Anterior cingulate cortex (tissue), 58 donors: ENCODE measurements at places on chromosomes 3 and 15.

DNA sequence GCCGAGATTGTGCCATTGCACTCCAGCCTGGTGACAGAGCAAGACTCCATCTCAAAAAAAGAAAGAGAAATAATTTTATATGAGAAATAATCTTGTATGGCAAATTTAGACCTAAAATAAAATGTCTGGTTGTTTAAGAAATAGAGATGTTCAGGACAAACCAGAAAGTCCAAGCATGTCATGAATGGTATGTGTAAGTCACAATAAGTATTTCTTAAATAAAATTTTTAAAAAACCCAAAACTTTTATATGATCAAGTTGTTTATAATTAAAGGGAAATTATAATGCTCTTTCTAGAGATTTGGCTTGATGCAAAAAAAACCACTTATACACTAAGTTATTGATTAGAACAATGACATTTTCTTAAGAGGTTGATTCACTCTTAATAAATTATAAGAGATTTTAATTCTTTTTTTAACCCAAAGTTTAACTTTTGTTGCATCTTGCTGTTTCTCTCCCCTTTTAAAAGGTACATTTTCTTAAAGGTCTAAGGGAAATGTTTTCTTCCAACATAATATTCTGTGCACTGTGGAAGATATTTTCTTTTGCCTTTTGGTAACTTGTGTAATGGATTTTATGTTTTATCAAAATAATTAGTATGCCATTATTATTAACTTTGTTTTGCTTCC, 105.7 kb downstream of the RTP4 start:
- no peak for DNase-seq

DNA sequence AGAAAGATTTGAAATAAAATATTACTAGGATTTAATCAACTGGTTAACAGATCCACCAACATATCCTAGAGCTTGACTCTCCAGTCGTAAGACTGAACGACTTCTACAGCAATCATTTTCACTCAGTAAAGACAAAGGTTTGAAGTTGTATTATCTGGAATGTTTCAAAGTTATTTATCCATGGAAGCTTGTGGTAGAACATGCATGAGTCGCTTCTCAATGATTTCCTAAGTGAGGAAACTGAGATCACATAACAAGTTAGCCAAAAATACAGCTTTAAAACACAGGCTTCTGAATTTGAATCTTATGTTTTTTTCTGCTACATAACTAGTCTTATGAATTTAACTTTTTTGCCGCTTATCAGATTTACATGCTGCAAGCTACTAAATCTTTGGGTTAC, 241.8 kb downstream of the FOXP1 start:
- DNase-seq = no peak

- DNase-seq = peak; percentile 11
These were observed 955.7 kb downstream of the TUSC7 start for GRCh38 chr3:117665296-117665695.

DNA sequence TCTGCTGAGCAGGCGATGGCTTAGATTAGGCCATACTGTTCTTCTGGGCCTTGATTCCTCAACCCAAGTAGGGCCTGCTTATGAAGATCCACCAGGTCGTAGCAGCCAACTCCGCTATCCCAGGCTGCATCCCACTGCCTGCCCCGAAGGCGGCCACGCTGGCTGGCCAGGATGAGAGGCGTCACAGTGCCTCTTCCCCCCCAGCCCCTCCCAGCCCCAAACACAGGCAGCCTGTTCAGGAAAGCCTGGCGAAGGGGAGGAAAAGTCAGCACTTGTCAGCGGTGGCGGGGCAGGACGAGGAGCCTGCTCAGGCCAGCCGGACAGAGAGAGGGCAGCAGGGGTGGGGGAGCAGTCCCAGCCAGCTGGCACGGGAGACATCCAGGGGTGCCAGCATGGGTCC, 11.2 kb downstream of the PTH1R start:
- no peak for DNase-seq

DNA sequence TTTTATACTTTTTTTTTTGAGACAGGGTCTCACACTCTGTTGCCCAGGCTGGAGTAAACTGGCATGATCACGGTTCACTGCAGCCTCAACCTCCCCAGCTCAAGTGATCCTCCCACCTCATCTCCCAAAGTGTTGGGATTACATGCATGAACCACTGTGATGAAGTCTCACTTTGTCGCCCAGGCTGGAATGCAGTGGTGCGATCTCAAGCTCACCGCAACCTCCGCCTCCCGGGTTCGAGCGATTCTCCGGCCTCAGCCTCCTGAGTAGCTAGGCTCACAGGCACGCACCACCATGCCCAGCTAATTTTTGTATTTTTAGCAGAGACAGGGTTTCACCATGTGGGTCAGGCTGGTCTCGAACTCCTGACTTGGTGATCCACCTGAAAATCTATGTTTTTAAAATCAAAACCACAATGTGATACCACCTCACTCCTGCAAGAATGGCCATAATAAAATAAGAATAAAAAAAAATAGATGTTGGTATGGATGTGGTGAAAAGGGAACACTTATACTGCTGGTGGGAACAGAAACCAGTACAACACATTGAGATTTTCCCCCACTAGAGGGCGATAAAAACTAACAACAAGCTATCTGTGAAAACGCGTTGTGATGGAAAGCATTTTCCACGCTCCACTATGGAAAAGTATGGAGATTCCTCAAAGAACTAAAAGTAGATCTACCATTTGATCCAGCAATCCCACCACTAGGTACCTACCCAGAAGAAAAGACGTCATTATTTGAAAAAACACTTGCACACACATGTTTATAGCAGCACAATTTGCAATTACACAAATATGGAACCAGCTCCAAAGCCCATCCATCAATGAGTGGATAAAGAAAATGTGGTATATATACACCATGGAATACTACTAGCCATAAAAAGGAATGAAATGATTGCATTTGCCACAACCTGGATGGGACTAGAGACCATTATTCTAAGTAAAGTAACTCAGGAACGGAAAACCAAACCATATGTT, 26.8 kb upstream of the OCA2 start:
- no peak for DNase-seq

DNA sequence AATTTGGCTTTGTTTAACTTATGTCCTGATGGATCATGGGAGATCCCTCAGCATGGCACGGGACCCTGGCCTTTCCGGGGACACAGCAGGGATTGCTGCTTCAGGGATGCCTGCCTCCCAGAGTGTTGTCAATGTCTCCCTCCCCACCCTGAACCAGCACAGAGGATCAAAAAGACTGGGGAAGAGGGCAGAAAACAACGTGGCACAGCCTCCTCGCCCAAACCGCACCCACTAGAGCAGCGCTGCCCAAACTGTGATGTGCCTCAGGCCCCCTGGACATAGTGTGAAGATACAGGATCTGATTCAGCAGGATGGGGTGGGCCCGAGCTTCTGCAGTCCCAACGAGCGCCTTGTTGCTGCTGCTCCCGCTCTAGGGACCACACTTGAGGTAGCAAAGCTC, 34.5 kb downstream of the SLC6A20 start:
- DNase-seq = no peak

- no peak for DNase-seq
These were observed 138.9 kb downstream of the TCF12 start for GRCh38 chr15:57057134-57057930.

DNA sequence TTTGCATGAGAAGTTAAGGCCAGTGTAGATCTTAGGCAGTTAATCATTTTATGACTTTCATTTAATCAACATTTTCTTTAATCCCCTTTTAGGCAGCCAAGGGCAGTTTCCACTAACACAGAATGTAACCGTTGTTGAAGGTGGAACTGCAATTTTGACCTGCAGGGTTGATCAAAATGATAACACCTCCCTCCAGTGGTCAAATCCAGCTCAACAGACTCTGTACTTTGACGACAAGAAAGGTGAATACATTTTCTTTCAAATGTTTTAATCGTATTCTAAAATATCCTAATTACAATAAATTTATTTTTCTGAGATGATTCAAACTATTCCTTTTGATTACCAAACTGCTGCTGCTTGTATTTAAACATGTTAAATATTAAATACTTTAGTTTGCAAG, 843.2 kb downstream of the CADM2 start:
- DNase-seq = no peak

DNA sequence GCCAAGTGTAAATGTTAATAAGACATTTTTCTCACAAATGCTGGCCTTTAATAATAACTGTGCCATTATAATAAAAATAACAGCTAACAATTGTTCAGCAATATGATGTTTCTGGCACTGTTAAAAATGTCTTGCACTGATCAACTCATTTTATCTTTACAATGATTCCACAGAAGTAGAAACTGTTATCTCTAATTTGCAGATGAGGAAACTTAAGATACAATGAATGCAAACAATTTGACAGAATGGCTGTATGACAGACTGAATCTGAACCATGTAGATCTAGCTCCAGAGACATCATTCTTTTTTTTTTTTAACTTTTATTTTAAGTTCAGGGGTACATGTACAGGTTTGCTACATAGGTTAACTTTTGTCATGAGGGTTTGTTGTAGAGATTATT, 755.0 kb downstream of the TBL1XR1 start:
- DNase-seq = no peak

DNA sequence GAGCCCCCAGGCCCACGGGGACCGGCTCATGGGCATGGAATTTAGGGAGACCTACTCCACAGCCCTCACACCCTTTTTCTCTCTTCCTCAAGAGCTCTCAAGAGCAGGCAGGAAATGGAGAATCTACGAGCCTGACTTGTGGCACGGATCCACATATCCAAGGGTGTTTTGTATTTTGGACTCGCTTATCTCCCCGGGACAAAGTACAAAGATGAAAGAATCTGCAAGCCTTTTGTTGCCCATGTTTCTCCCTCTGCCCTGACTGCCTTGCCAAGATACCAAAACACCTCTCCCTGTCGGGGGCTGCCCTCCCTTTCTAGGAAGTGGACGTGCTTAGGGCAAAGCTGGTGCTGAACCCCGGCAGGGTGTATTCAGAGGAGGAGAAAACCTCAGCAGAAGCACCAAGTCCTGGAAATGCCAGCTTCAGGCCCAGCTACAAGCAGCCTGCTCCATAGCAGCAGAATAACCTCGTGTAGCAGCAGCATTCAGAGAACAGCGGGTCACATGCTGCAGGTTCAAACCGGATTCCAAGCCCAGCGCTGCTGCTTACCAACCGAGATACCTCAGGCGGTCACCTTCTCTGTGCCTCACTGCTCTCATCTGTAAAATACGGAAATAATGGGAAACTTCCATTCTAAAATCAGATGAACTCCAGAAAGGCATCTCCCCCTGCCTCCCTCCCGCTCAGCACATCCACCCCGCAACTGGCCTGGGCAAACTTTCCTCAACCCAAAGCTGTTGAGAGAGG, 35.2 kb downstream of the DNASE1L3 start:
- no peak for DNase-seq

- DNase-seq = no peak
These were observed 530.2 kb downstream of the NR2F2 start for GRCh38 chr15:96860741-96861140.

DNA sequence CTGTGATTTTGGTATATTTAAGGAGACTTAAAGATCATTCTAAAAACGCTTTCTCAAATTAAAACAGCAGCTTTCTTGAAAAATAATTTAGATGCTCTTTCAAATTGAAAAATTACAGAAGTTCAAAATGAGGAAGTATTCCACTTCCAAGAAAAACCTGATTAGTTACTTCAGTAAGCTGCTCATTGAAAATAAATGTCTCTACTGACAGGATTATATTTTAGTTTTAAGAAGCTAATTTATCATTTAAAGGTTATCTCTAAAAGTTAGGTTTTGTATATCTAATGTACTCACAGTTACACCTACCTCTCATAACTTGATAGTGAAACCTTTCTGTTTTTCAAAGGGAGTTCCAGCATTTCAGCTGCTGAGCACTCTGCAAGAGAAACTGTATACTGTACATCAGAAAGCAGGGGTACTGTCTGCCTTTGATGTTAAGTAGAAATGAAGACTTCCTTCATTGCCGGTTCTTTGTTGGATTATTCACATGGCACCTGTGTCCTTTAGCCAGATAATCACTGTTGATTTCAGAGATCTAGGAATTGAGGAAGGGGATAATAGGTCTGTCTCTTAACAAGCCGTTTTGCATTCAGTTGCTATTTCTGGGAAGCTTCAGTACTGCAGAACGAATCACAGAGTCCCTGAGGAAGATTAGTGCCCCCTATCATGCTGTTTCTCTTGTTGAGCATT, 161.6 kb downstream of the TCF12 start:
- no peak for DNase-seq

DNA sequence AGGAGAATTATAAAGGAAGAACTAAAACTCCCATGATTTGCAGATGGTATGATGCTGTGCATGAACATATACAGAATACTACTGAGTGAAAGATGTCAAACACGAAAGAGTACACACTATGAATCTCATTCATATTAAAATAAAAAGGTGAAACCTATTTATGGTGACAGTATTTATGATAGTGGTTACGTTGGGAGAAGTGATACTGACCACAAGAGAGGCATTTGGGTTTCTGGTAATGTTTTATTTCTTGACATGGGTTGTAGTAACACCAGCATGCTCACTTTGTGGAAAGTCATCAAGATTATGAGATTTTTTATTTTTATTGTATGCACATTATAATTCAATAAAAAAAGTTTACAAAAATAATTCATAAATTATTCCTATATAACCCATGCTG, 324.0 kb downstream of the GAP43 start:
- no peak for DNase-seq

DNA sequence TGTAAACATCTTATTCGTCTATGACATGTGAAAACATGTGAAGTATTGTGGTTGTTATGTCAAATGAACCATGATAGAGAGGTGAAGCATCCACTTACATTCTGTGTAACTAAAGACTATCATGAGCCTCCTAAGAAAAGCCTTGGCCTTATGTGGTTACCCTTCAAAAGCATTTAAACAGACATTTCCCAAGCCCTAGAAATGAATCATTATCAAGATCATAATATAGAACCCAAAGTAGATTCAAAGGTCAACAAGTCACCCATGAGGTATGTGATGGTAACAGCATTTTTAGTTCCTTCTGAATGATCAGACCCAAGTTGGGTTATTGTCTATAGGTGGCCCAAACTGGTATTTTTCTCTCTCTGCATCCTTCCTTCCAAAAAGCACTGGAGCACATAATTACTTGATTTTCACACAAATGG, 408.0 kb downstream of the TBL1XR1 start:
- DNase-seq = no peak

DNA sequence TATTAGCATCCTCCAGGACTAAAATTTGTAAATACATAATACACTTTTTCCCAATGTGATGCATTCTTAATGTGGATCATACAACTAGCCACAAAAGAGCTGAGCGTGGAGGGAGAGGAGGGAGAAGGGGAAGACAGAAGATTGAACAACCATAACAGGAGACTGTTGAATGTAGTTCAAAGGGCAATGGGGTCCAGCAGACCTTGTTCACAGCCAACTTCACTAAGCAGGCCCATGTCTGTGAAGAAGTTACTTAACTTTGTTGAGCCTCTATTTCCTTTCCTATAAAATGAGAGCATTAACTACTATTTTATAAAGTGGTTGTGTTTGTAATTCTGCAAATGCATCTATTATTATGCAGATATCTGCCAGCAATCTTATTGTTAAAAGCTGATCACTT, 13.3 kb downstream of the NCEH1 start:
- no peak for DNase-seq

GRCh38 chr3:107077391-107077790, 299.8 kb upstream of the CCDC54 start:
- no peak for DNase-seq

GRCh38 chr3:54033761-54034160, 88.6 kb upstream of the CACNA2D3 start:
- no peak for DNase-seq

- DNase-seq = no peak
These were observed 82.1 kb downstream of the EEFSEC start for GRCh38 chr3:128235207-128235926.

GRCh38 chr3:133799794-133800585, 5.6 kb upstream of the SRPRB start:
- no peak for DNase-seq

- no peak for DNase-seq
These were observed 111.9 kb downstream of the SAMMSON start for GRCh38 chr3:70111411-70111810.
